Naive thymus-derived CD8-positive, alpha-beta T cell (primary cell): ENCODE measurements at places on chromosomes 12 and 14. TPM values are rescaled to one million over a fixed set of nuclear protein-coding genes. Genes with fewer than 3 reads are reported as not detected.

DNA sequence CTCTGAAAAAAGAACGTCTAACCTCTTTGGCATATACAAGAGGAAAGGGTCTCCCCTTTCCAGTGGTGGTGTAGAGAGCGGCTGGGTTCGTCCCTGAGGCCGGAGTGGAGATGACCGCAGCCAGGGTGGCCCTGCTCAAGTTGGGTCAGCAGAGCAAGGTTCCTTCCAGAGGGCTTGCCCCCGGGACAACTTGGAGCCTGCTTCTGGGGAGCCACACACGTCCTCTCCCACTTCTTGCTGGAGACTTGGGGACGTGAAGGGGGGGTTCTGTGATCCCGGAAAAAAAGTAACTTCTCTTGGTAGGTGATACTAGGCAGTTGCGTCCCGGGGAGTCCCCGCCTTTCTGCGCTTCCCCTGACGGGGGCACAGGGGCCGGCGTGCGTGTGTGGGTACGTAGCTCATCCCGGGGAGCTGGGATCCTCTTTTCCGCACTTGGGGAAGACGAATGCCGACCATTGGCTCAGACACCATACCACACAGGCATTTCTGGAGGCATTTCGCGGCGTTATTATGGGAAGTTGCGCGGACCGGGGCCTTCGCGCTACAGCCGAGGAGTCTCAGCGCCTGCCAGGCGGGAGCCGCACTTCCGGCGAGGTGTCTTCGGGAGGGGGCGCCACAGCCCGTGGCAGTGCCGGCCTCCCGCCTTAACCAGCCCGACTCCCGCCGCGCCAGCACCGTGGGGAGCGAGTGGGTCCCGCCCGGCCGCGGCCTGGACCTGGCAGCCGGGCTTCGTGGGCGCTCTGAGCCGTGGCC, 14.8 kb upstream of the PAX9 start:
- no peak overlapping the region for H3K4me3 ChIP-seq
- no peak overlapping the region for H3K27ac ChIP-seq
- peaks cover 72% of the 10 kb centered on the region for H3K27me3 ChIP-seq
- peaks cover 5% of the 10 kb centered on the region for H3K36me3 ChIP-seq
- no peak for DNase-seq
- peaks cover 5% of the 10 kb centered on the region for H3K4me1 ChIP-seq

- no peaks in the 10 kb centered on the region for H3K4me1 ChIP-seq
- no peak for DNase-seq
- H3K4me3 ChIP-seq, result no peak overlapping the region
- H3K36me3 ChIP-seq, result no peaks in the 10 kb centered on the region
These were observed 107.0 kb downstream of the EXOC5 start for GRCh38 chr14:57161583-57162234.

GRCh38 chr12:108295641-108296040, 43.5 kb downstream of the CMKLR1 start:
- no peak overlapping the region for H3K27ac ChIP-seq
- H3K27me3 ChIP-seq, result peaks cover 9% of the 10 kb centered on the region
- peaks cover 3% of the 10 kb centered on the region for H3K4me1 ChIP-seq
- H3K4me3 ChIP-seq, result no peak overlapping the region
- no peaks in the 10 kb centered on the region for H3K36me3 ChIP-seq

DNA sequence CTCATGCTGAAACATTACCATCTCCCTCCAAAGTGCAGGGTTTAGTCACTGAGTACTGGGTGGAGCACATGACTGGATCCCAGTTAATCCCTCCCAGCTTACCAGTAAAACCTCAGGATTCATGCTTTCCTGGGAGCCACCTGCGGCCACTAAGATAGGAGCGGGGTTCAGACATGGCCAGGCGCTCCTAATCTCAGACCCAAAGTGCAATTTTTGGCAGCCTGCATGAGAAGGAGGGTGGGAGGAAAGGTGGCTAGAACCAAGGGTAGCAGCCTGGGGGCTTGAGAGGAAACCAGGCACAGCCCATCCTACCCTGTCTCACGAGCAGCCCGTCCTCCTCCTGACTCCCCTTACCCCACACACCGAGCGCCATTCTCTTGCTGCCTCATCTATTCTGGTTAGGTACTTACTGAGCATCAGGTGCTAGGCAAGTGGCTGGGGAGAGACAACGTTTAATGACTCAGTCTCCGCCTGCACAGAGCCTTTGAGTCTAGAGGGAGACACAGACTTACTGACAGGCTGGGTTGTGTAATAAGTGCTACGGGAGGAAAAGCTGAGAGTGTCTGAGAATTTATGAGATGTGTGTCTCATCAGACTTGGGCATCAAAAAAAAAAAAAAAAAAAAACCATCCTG, 9.9 kb downstream of the GPRC5A start:
- H3K27ac ChIP-seq, result no peak overlapping the region
- no peaks in the 10 kb centered on the region for H3K36me3 ChIP-seq
- H3K4me1 ChIP-seq, result peaks cover 5% of the 10 kb centered on the region
- peaks cover 9% of the 10 kb centered on the region for H3K27me3 ChIP-seq

DNA sequence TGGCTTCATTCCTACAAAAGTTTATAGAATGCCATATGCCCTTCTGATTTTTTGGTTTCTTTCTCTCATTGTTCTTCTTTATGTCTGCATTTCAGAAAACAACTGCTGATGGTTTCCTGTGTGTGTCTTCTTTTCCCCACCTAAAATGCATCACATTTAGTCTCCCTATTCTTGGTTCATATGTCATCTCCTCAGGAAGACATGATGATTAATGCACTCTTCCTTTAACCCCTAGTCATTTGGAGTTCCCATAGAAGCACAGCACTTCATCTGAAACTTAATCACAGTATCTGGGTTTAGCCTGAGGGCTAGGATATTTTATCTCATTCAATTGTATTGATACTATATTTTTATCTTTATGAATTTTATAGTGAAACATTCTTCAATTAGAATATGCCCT, 21.5 kb downstream of the GNPNAT1 start:
- DNase-seq, result no peak
- peak overlapping the region; percentile 38 for H3K27ac ChIP-seq
- no peak overlapping the region for H3K4me3 ChIP-seq

DNA sequence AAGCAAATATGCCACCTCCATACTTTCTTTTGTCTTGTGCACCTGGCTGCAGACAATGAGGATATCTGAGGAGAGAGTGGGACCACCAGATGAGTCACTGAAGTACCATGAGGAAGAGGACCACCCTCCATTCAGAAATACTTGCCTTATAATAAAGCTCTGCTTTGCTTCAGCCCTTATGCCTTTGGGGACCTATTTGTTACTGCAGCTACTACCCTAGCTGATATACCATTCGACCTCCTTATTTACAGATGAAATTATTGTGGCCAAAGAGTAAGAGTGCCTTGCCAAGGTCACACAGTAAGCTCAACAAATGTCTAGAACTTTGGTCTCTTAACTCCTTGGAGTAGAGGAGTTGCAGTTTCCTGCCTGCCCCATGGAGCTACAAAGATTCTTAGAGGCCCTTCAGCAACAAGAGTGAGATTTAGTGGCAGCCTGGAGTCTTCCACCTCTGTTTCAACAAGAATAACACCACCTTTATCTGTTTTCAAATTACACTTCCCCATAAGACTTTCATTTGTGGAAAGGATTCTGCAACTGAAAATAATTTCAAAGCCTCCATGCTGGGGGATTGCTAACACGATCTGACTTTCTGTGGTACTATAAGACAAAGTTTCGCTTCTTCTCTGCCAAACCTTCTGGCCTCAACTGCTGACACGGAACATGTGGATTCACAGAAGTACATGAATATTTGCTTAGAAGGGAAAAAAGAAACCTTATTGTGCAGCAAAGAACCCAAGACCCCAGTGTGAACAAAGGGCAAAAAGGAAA, 3.6 kb downstream of the CMKLR1 start:
- H3K4me1 ChIP-seq, result peaks cover 17% of the 10 kb centered on the region
- peaks cover 18% of the 10 kb centered on the region for H3K27me3 ChIP-seq
- no peak overlapping the region for H3K4me3 ChIP-seq
- H3K36me3 ChIP-seq, result peaks cover 6% of the 10 kb centered on the region
- H3K27ac ChIP-seq, result no peak overlapping the region

The FBXO21 gene
- 50.2 TPM for total RNA-seq

DNA sequence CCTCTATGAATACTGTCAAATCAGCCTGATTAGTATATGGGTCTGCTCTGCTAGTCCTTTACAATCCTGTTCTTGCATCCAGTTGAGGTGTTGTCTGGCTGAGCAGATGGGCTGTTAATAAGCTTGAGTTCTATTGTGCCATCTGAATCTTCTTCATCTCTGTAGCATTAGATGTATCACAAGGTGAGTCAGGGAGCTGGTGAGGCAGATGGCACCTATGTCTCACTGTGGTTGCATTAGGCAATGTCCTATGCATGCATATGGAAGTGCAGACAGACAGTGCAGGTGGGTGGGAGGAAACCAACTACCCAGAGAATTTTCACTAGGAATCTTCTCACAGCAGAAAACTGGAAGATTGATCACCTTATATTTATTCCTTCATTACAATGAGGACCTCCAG, 165.7 kb upstream of the STXBP6 start:
- DNase-seq, result no peak
- H3K36me3 ChIP-seq, result no peaks in the 10 kb centered on the region
- no peak overlapping the region for H3K27ac ChIP-seq
- H3K27me3 ChIP-seq, result peaks cover 5% of the 10 kb centered on the region
